ENCODE measurements at places on chromosomes 1 and 21.

GRCh38 chr1:112599477-112599876 lies 19.5 kb downstream of the ST7L start:
- no peak for DNase-seq

DNA sequence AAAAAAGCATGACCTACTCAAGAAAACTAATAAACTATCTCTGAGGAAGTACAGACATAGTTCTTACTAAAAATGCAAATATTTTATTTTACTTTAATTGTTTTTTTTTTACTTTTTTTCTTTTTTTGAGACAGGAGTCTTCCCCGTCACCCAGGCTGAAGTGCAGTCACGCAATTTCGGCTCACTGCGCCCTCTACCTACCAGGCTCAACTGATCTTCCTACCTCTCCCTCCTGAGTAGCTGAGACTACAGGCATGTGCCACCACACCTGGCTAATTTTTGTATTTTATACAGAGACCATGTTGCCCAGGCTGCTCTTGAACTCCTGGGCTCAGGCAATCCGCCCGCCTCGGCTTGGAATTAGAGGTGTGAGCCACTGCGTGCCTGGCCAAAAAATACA lies 1263.1 kb downstream of the KCNT2 start:
- no peak for DNase-seq

DNA sequence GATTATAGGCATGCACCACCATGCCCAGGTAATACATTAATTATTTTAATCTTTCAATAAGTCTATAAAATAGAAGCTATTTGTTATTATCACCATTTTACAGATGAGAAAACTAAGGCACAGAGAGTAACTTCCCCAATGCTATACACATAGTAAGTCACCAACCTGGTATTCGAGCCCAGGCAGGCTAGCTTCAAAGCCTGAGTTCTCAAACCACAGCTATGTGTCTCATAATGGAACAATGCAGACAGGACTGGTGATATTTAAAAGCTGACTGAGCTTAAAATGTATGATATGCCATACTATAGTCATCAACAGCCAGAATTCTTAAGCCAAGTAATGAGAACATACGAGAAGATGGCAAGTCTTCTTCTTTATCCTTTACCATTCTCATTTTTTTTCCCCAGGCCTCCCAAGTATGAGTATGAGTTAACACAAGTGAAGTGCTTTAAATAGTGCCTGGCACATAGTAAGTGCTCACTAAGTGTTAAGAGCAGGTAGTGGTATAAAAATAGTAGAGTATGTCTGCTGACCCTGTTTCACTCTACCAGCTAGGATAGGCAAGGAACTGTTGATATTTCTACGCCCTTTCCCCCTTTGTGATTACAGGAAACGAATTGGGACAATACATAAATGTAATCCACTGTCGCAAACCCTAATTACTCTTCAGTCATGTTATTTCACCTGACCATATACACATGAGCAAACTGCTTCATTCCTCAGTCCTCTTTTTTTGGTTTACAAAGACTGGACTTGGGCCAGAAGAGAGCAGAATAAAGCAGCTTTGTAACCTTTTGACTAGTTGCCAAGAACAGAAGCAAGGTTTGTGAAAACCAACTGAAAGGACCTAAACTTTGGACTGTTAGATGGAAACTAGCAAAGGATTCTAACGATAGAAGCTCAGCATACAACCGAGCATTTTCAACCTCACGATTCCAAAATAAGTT lies 9.5 kb downstream of the EYA3 start:
- DNase-seq, result no peak

- no peak for DNase-seq
Measured at GRCh38 chr1:229410692-229411433, 23.0 kb downstream of the ACTA1 start.

DNA sequence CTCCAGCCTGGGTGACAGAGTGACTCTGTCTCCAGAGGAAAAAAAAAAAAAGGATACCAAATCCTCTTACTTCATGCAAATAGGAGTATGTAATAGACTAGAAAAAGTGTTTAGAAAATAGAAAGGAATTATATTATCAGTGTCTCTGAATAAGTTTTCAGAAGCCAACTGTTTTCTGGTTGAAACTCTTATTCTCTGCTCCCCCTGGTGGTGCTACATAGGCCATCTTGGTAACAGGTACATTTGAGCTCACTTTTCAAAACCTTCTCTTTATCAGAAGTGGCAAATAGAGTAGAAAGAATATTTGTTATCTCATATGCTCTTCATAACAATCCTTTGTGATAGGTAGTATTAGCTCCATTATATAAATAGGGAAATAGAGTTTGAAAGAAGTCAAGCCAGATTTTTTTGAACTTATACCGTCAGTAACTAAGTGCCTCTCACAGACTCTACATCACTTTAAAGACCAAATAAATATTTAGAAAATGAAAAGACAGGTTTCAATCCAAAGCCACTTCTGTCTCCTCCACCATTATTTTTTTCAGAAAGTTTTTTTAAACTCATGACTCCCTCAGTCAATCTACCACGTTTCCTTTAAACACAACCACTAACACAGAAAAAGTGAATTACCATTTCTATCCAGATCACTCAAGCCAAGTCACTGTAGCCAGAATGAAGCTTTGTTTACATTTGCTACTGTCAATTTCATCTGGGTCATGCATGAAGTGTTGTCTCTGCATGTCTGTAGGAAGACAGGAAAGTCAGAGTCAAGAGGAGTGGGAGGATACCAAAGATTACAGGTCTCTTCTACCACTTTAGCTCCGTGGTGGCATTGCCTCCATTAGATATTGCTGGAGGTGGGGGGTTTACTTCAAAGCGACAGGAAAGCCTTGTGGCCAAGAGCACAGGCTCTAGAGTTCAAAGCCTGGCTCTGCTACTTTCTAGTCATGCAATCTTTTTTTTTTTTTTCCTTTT lies 45.6 kb downstream of the IL23R start:
- no peak for DNase-seq

DNA sequence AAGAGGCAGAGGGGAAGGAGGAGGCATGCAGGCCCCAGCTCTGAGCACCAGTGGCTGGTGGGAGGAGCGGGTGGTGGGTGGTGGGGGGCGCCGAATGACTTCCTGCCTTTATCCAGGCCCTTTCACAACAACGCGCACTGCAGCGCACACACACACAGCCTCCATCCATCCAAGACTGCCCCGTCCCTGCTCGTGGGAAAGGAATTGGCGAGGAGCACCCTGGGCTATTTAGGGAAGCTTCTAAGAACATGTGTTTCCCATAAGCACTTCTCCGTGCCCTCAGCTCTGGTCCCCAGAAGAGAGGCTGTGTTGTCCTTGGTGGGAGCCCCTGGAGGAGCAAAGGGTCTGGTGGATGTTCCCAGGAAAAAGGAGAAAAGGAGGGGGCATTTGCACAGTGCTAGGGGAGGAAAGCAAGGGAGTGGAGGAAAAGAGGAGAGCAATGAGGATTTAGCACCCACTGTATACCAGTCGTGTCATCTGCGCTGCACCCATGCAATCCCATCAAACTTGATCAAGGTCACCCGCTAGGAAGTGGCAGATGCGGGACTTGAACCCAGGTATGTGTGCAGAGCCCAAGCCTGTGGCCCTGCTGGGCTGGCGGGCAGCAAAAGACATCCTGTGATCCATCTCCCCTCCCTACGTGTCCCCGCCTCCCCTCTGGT lies 28.1 kb downstream of the EPHA2 start:
- no peak for DNase-seq

DNA sequence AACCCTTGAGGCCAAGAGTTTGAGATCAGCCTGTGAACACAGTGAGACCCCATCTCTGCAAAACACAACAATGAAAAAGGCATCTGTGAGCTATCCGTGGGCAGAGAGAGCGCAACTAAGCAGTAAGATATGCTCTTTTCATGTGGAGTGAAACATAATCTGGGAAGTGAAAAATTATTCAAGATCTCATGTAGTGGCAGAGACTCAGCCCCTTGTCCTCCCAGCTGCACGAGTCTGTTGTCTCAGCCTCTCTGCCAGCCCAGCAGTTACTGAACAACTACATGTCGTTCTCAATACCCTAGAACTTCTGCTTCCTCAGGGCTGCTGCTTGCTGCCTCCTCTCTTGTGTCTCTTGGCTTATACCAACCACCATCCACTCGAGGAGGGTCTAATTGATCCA lies 61.3 kb upstream of the WDR26 start:
- DNase-seq, result no peak

GRCh38 chr21:44291078-44291935 lies 5.6 kb downstream of the AIRE start:
- no peak for DNase-seq

GRCh38 chr1:169945181-169945580 lies 51.5 kb upstream of the SCYL3 start:
- no peak for DNase-seq

DNA sequence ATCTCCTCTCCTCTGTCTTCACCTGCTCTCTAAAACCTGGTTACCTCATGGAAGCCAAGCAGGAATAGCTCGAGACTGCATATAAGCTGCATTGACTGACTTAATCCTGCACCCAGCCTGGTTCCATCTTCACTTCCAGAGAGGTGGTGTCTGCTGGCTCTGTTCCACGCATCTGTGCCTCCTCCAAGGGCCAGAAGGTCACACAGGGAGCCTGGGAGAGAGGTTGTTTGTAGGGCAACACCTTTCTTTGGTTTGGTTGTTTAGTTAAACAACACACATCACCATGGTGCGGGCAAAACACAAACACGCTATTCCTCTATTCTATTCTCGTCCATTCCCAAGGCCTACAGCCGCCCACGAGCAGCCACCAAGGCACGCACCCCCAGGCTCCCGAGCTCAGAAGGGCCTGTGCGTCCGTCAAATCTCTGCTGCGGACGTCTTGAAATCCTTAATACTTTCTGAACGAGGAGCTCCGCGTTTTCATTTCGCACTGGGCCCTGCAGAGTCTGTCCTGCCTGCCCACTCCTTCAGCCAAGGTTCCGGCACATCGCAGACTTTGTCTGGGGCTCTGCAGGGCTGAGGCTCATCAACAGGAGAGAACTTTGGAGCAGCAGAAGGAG lies 116.2 kb downstream of the RIPK4 start:
- DNase-seq, result no peak

DNA sequence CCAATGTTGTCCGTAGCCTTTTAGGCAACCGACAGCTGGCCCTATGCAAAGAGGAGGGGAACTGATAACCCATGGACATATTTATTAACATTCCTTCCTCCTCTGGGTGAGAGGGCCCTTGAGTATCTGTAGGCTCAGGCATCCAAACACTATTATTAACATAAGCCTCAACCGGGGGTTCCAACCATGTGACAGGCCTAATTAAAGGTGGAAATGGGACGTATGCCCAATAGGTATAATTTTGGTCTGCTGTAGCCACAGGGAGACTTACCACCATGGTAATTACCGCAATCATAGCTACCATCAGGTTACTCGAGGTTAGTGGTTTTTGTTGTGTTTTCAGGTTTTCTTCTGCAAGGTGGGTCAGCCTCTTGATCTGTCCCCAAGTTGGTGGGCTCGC lies 5.3 kb downstream of the DAP3 start:
- no peak for DNase-seq

- DNase-seq, result no peak
Measured at GRCh38 chr21:25895565-25896205, 160.9 kb downstream of the GABPA start.

DNA sequence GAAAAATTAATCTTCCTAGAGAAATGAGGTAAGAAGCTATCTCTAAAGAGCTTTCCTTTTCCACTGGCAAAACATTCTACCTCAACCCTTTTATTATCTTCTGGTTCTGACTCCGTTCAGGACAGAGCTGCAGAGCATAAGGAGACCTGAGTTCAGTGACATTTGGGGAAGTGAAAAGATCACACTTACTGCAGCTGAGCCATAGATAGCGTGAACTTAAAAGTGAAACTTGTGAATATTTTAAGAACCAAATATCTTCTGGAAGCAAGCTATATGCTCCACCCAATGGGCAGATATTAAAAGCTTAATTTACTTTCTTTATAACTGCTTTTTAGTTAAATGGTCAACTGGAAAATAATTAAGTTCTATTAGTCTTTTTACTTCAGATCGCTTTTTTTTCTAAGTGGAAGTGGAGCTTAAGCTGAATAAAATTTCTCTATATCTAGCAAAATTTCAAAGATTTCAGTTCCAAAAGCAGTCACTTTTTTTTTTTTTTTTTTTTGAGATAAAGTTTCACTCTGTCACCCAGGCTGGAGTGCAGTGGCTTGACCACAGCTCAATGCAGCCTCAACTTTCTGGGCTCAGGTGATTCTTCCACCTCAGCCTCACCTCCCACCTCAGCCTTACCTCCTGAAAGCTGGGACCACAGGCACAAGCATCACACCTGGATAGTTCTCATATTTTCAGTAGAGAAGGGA lies 11.9 kb downstream of the PTPN22 start:
- DNase-seq, result no peak

All from stimulated activated CD4-positive, alpha-beta T cell treated with anti-CD3 and anti-CD28 coated beads, TNF-alpha, amount 100 ng/mL, for 48 hours (primary cell).